ENCODE measurements at places on chromosomes 2 and 18.

- DNase-seq, result no peak
Measured at GRCh38 chr2:23019476-23019875, 365.5 kb upstream of the KLHL29 start.

GRCh38 chr18:79932907-79933306 lies 18.5 kb downstream of the SLC66A2 start:
- DNase-seq, result no peak

GRCh38 chr18:80252136-80252535 lies 4.8 kb upstream of the PARD6G start:
- DNase-seq, result no peak

DNA sequence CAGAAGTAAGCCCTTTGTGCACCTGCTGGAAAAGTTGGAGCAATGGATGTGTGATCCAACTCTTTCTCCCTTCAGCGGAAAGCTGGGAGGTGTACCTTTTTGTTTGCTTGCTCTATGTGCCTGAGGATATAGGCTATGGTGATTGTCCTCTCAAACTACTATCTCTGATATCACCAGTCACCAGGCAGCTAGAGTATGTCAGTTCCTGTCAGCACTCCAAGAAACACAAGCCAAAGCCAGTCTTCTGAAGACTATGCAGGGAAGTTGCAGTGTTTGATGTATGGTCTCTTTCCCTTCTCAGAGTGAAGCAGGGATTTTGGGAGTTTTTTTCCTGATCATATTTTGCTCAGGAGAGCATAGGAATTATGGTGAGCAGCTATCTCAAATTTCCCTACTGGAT lies 146.4 kb downstream of the PTH2R start:
- no peak for DNase-seq

GRCh38 chr2:95326433-95327140 lies 29.4 kb downstream of the KCNIP3 start:
- DNase-seq, result no peak

GRCh38 chr2:35114765-35115164 lies 1240.8 kb upstream of the CRIM1 start:
- no peak for DNase-seq

- DNase-seq, result no peak
Measured at GRCh38 chr2:29322011-29322410, 206.8 kb downstream of the CLIP4 start.

GRCh38 chr2:30361751-30362394 lies 85.2 kb upstream of the LCLAT1 start:
- DNase-seq, result no peak

GRCh38 chr18:23485386-23485785 lies 17.9 kb upstream of the RMC1 start:
- DNase-seq, result no peak

- no peak for DNase-seq
Measured at GRCh38 chr18:56516789-56517188, 121.6 kb downstream of the TXNL1 start.

- DNase-seq, result no peak
Measured at GRCh38 chr18:6057604-6058003, 162.3 kb upstream of the TMEM200C start.

GRCh38 chr18:62409821-62410220 lies 84.7 kb downstream of the TNFRSF11A start:
- no peak for DNase-seq

DNA sequence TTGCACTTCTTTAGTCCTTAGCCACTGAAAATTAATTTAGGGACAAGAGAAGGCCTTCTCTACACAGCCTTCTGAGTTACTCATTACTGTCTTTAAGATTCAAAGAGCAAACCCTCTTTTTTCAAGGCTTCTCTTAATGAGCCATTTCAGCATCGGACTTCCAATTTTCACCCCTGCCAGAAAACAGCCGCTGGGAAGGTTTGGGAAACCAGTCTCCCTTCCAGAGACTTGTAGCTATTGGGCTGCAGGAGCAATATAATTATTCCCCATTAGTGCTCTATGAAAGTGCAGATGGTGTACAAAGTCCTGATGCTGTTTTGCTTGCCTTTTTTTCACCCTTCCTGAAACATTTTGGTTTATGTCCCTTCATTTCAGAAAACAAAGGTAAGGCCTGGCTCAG lies 79.3 kb downstream of the GPR39 start:
- no peak for DNase-seq

GRCh38 chr2:235958931-235959410 lies 209.2 kb downstream of the GBX2 start:
- DNase-seq, result no peak

All from activated CD8-positive, alpha-beta memory T cell treated with anti-CD3 and anti-CD28 coated beads, Interleukin-2, amount 50 U/mL, for 4 hours (primary cell).